ENCODE measurements at places on chromosomes 2 and 18. TPM values are rescaled to one million over a fixed set of nuclear protein-coding genes. Genes with fewer than 3 reads are reported as not detected.

The DNAJC5G gene
- not detected for polyA plus RNA-seq

The COLEC12 gene
- polyA plus RNA-seq: 0.76 TPM

The CHRNG gene
- polyA plus RNA-seq: not detected

The PRKAG3 gene
- polyA plus RNA-seq: not detected

The CDKL4 gene
- polyA plus RNA-seq: not detected
